ENCODE measurements at places on chromosomes 3 and 15. TPM values are rescaled to one million over a fixed set of nuclear protein-coding genes. Genes with fewer than 3 reads are reported as not detected.
A peak's percentile ranks its signal among the peaks of the same experiment; 100 is the strongest.

DNA sequence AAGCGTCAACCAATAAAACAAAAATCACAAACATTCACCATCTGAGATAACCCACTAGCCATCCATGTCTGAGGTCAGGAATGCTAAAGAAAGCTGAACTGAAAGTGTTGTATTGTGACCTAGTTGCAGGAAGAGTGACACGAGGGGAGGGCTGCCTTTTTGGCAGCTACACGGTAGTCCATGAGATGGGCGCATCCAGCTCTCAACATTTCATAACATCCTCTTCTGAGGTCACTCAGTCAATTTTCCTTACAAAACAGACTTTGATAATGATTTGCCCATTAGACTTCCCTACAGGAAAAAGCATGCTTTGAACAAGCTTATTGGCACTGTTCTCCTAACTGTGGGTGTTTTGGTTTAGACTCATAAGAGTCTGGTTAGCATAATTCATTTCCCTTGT, 15.4 kb upstream of the SHF start:
- peaks cover 28% of the 10 kb centered on the region for H3K4me1 ChIP-seq
- H3K4me3 ChIP-seq, result no peak overlapping the region
- H3K27ac ChIP-seq, result no peak overlapping the region
- no peak for DNase-seq
- H3K27me3 ChIP-seq, result no peaks in the 10 kb centered on the region
- H3K36me3 ChIP-seq, result no peaks in the 10 kb centered on the region

GRCh38 chr3:156307704-156308103, 187.3 kb downstream of the KCNAB1 start:
- no peak overlapping the region for H3K27ac ChIP-seq
- DNase-seq, result no peak
- no peak overlapping the region for H3K4me3 ChIP-seq
- no peaks in the 10 kb centered on the region for H3K36me3 ChIP-seq
- no peaks in the 10 kb centered on the region for H3K4me1 ChIP-seq
- H3K27me3 ChIP-seq, result no peaks in the 10 kb centered on the region

GRCh38 chr15:89912674-89913396, at the start of gene ARPIN:
Gene ARPIN (minus strand): TSS chr15:89912952. CDS start chr15:89912835, 117 bp downstream.
- DNase-seq, result no peak
- no peaks in the 10 kb centered on the region for H3K27me3 ChIP-seq
- peak within 1 kb of the TSS; percentile 88 for H3K4me3 ChIP-seq
- H3K27ac ChIP-seq, result peak within 1 kb of the TSS; percentile 85
- H3K36me3 ChIP-seq, result no peaks in the 10 kb centered on the region
- H3K4me1 ChIP-seq, result peaks cover 18% of the 10 kb centered on the region

The FSIP1 gene
- not detected for total RNA-seq

The CLDN11 gene
- total RNA-seq, result 5.5 TPM

DNA sequence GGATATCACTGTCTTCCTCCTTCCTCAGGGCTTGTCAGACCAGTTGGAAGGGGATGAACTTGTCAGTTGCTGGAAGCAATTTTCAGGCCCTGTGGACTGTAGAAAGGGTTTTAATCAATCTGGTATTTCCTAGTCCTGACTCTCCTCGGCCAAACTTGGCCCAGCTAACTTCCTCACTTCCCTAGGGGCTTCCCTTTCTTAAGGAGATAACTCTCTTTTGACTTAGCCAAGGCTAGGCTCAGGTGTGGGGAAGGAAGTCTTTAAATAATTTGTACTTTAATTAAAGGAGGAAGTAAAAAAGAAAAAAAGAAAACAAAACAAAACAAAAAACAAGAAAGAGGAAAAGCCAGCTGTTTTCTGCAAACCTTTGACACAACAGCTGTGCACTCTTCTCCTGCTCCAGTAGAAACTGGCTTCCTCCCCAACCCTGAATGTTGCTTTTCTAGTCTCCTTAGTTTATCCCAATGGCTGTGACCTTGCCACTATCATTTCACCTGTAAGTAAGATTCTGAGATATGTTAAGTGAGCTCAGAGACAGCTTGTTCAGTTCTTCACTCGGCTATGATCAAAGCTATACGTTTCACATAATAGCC, 53.0 kb upstream of the ST3GAL6 start:
- H3K4me3 ChIP-seq, result no peak overlapping the region
- no peaks in the 10 kb centered on the region for H3K4me1 ChIP-seq
- DNase-seq, result no peak
- no peaks in the 10 kb centered on the region for H3K27me3 ChIP-seq

DNA sequence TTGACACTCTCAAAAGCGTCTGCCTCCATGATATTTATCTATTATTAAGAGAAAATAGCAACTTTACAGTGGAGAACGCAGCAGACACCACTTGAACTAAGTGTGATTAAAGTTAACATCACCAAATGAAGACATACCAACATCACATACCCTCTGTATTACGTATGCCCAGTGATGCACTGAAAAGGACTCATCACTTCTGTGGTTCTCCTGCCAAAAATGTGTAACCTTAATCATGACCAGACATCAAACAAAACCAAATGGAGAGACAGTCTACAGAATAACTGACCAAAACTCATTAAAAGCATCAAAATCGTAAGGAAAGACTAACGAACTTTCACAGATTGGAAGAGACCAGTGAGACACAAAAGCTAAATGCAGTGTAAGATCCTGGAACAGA, 103.2 kb downstream of the PPP2R3A start:
- no peak for DNase-seq
- H3K36me3 ChIP-seq, result no peaks in the 10 kb centered on the region
- no peak overlapping the region for H3K4me3 ChIP-seq
- no peak overlapping the region for H3K27ac ChIP-seq
- H3K27me3 ChIP-seq, result no peaks in the 10 kb centered on the region
- no peaks in the 10 kb centered on the region for H3K4me1 ChIP-seq

GRCh38 chr3:184611607-184612281, 50.2 kb downstream of the EPHB3 start:
- no peak overlapping the region for H3K4me3 ChIP-seq
- H3K4me1 ChIP-seq, result no peaks in the 10 kb centered on the region
- H3K36me3 ChIP-seq, result no peaks in the 10 kb centered on the region
- H3K27ac ChIP-seq, result no peak overlapping the region
- no peak for DNase-seq
- no peaks in the 10 kb centered on the region for H3K27me3 ChIP-seq

- no peak for DNase-seq
- H3K4me1 ChIP-seq, result no peaks in the 10 kb centered on the region
- no peaks in the 10 kb centered on the region for H3K27me3 ChIP-seq
- no peak overlapping the region for H3K4me3 ChIP-seq
- H3K36me3 ChIP-seq, result no peaks in the 10 kb centered on the region
- no peak overlapping the region for H3K27ac ChIP-seq
Measured at GRCh38 chr3:102510663-102511062, 75.8 kb downstream of the ZPLD1 start.

- H3K4me3 ChIP-seq, result no peak overlapping the region
- no peak overlapping the region for H3K27ac ChIP-seq
- H3K36me3 ChIP-seq, result no peaks in the 10 kb centered on the region
Measured at GRCh38 chr15:55989383-55989782, 4.0 kb downstream of the NEDD4 start.

The GOLGA8J gene
- total RNA-seq, result not detected

- no peak overlapping the region for H3K27ac ChIP-seq
- H3K36me3 ChIP-seq, result no peaks in the 10 kb centered on the region
- DNase-seq, result no peak
- H3K4me1 ChIP-seq, result no peaks in the 10 kb centered on the region
- H3K4me3 ChIP-seq, result no peak overlapping the region
Measured at GRCh38 chr15:60772395-60773120, 293.6 kb upstream of the ICE2 start.

The CASR gene
- not detected for total RNA-seq

GRCh38 chr3:95725770-95726169, 1088.6 kb upstream of the EPHA6 start:
- H3K27me3 ChIP-seq, result no peaks in the 10 kb centered on the region
- no peak overlapping the region for H3K27ac ChIP-seq
- H3K4me1 ChIP-seq, result no peaks in the 10 kb centered on the region
- H3K36me3 ChIP-seq, result no peaks in the 10 kb centered on the region
- DNase-seq, result no peak

DNA sequence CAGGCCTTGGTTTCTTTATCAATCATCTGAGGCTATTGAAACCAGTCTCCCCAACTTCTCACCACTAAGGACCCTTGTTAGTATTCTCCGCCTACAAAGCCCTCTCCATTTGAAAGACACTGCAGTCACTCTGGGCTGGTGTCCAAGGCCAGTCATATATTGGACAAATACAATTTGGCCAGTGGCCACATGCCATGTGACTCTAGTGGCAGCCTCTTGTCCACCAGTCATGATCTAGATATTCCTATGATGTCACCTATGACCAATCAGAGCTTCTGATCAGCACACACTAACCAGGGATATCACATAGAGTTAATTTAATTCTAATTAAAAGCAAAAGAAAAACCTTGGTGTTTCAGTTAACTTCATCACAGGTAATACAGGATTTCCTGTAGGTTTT, 68.2 kb downstream of the RAB11A start:
- no peaks in the 10 kb centered on the region for H3K4me1 ChIP-seq
- no peak for DNase-seq
- no peaks in the 10 kb centered on the region for H3K27me3 ChIP-seq
- H3K36me3 ChIP-seq, result no peaks in the 10 kb centered on the region
- no peak overlapping the region for H3K4me3 ChIP-seq

- DNase-seq, result no peak
- H3K27me3 ChIP-seq, result no peaks in the 10 kb centered on the region
- H3K4me1 ChIP-seq, result no peaks in the 10 kb centered on the region
- no peak overlapping the region for H3K4me3 ChIP-seq
- H3K27ac ChIP-seq, result no peak overlapping the region
Measured at GRCh38 chr15:65993236-65993635, 123.9 kb downstream of the RAB11A start.

DNA sequence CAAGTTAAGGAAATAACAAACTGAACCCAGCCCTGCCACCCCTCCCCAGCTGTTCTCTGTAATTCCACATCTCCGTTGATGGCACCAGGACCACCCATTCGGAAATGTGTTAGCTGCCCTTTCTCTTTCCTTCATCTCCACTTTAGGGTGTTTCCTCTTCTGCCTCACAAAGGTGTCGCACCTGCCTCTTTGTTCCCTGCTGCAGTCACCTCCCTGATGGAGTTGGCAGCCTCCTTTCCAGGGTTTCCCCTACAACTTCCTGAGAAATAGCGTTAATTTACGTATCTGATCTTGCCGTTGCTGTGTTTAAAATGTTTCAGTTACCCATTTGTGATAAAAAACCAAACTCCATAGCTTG, 57.3 kb downstream of the GPR171 start:
- H3K27ac ChIP-seq, result no peak overlapping the region
- H3K36me3 ChIP-seq, result no peaks in the 10 kb centered on the region
- H3K4me1 ChIP-seq, result no peaks in the 10 kb centered on the region
- H3K4me3 ChIP-seq, result no peak overlapping the region
- H3K27me3 ChIP-seq, result peaks cover 11% of the 10 kb centered on the region
- no peak for DNase-seq

GRCh38 chr15:99958426-99959097, 225.3 kb upstream of the LYSMD4 start:
- no peak overlapping the region for H3K27ac ChIP-seq
- H3K36me3 ChIP-seq, result no peaks in the 10 kb centered on the region
- DNase-seq, result no peak
- H3K4me3 ChIP-seq, result no peak overlapping the region
- no peaks in the 10 kb centered on the region for H3K27me3 ChIP-seq

The CATSPER2 gene
- not detected for total RNA-seq

DNA sequence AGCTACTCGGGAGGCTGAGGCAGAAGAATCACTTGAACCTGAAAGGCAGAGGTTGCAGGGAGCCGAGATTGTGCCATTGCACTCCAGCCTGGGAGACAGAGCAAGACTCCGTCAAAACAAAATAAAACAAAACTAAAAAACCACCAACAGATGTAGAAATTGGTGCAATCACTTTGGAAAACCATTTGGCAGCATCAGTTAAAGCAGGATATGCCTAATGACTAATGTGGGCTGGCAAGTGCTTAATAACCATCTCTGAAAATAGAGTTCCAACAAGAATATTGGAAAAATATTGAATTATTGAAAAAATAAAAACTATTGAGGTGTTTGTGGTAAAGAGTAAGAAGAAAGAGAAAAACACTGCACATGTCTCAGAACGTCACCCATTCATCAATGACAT, 16.1 kb upstream of the RTP3 start:
- no peaks in the 10 kb centered on the region for H3K27me3 ChIP-seq
- DNase-seq, result no peak
- H3K27ac ChIP-seq, result no peak overlapping the region
- no peaks in the 10 kb centered on the region for H3K4me1 ChIP-seq

- no peaks in the 10 kb centered on the region for H3K4me1 ChIP-seq
- no peak overlapping the region for H3K4me3 ChIP-seq
- no peaks in the 10 kb centered on the region for H3K36me3 ChIP-seq
- no peak for DNase-seq
Measured at GRCh38 chr15:34808016-34808415, 12.7 kb upstream of the ACTC1 start.

DNA sequence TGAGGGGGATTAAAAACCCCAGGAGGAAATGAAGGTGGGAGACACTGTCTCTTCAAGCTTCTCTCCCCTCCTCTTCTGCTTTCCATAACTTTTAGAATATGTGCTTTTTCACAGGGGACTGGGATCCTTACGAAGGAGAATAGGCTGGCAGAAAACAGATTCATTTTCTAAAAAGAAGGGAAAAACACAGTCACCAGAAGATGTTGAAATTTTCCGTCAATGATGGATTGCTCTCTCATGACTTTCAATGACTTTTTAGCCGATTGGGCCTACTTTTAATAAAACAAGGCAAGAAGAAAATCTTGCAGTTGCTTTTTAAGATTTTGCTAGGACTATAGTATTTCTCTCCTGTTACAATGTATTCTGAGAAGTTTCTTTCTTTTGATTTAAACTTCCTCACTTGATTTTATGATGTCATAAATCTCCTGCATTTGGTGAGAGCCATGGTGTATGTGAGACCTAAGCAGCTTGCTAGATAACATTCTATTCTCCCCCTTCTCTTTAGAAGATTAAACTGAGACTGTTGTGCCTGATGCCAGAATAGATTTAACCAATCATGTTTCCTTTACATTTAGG, 241.2 kb downstream of the FEZF2 start:
- no peak for DNase-seq
- no peaks in the 10 kb centered on the region for H3K27me3 ChIP-seq
- no peaks in the 10 kb centered on the region for H3K4me1 ChIP-seq
- no peaks in the 10 kb centered on the region for H3K36me3 ChIP-seq
- H3K4me3 ChIP-seq, result no peak overlapping the region

The TSEN2 gene
- total RNA-seq, result 14.2 TPM

DNA sequence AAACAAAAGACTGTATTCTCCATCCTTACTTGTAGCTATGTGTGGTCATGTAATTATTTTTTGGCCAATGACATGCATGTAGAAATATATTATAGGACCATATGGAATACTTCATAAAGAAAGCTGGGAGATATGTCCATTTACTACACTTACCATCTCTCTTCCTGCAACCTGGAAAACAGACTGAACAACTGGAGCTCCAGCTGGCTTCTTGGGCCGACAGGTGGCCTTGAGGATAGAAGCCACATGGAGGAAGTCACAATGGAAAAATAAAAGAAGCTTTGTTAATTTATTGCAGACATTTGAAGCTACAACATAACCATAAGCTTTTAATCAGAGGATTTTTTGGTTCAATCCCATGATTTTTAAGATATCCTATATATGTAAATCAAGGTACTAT, 167.9 kb upstream of the CBLB start:
- no peak overlapping the region for H3K4me3 ChIP-seq
- no peaks in the 10 kb centered on the region for H3K27me3 ChIP-seq
- H3K4me1 ChIP-seq, result no peaks in the 10 kb centered on the region
- no peaks in the 10 kb centered on the region for H3K36me3 ChIP-seq

The KLF15 gene
- 43.1 TPM for total RNA-seq
